ENCODE measurements at places on chromosomes 12 and 14. TPM values are rescaled to one million over a fixed set of nuclear protein-coding genes. Genes with fewer than 3 reads are reported as not detected.

Gene GPHB5
- not detected for total RNA-seq

Gene LMNTD1
- total RNA-seq = not detected

Gene KCTD10
- total RNA-seq = 57.5 TPM

Gene TGM1
- 2.6 TPM for total RNA-seq

Gene ACRBP
- 2.7 TPM for total RNA-seq

Gene CD4
- total RNA-seq = 2.5 TPM

Gene ASPG
- 0.87 TPM for total RNA-seq

Gene BHLHE41
- 0.12 TPM for total RNA-seq

Gene CYP27B1
- total RNA-seq = 0.99 TPM

Gene TMEM63C
- total RNA-seq = 1.5 TPM

Gene KLRC1
- total RNA-seq = not detected

Gene PDZRN4
- total RNA-seq = 0.09 TPM

Gene C1R
- total RNA-seq = 8.8 TPM

Gene TAS2R8
- 0.22 TPM for total RNA-seq

Gene MYH7
- total RNA-seq = 0.19 TPM

Gene TMEM117
- 1.6 TPM for total RNA-seq

Gene VEZT
- 126 TPM for total RNA-seq

Gene GNB3
- 7.6 TPM for total RNA-seq

Gene LALBA
- total RNA-seq = not detected

Gene COX8C
- total RNA-seq = not detected

Gene KRT78
- total RNA-seq = not detected

Gene PRR4
- total RNA-seq = 0.69 TPM

Gene ITPR2
- 2.0 TPM for total RNA-seq

Gene AMN1
- 18.3 TPM for total RNA-seq

Gene DNAI7
- 1.1 TPM for total RNA-seq

Gene FOXN4
- total RNA-seq = not detected

Gene ACTN1
- total RNA-seq = 97.7 TPM

Gene OASL
- total RNA-seq = not detected

Gene RASSF8
- 53.9 TPM for total RNA-seq

Gene CCDC175
- 0.24 TPM for total RNA-seq

Gene RNF212B
- total RNA-seq = 0.50 TPM

Gene DNAH10
- 0.26 TPM for total RNA-seq

Gene NOVA1
- total RNA-seq = 37.9 TPM

All from neural progenitor cell (in vitro differentiated cells).